ENCODE measurements at places on chromosomes 4 and X. TPM values are rescaled to one million over a fixed set of nuclear protein-coding genes. Genes with fewer than 3 reads are reported as not detected.

The RTL3 gene
- total RNA-seq: not detected

The PRKG2 gene
- total RNA-seq: not detected

The RIBC1 gene
- total RNA-seq: 0.13 TPM

The IL1RAPL2 gene
- not detected for total RNA-seq

DNA sequence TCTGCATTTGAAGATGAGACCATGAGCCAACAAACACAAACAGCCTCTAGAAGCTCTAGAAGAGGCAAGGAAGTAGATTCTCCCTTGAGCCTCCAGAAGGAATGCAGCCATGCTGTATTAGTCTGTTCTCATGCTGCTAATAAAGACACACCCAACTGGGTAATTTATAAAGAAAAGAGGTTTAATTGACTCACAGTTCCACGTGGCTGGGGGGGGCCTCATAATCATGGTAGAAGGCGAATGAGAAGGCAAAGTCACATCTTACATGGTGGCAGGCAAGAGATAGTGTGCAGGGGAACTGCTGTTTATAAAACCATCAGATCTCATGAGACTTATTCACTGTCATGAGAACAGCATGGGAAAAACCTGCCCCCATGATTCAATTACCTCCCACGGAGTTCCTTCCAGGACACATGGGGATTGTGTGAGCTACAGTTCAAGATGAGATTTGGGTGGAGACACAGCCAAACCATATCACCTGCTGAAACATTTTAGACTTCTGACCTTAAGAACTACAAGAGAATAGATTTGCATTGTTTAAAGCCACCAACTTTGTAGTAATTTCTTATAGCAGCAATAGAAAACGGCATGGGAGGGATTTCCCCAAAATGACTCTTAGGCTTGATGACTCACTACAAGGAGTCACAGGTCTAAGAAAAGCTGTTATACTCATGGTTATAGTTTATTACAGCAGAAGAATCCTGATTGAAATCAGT, 284.4 kb upstream of the SFRP2 start:
- no peak for DNase-seq

- no peak for DNase-seq
Observed at GRCh38 chr4:102091656-102092055, 253.6 kb downstream of the SLC39A8 start.

DNA sequence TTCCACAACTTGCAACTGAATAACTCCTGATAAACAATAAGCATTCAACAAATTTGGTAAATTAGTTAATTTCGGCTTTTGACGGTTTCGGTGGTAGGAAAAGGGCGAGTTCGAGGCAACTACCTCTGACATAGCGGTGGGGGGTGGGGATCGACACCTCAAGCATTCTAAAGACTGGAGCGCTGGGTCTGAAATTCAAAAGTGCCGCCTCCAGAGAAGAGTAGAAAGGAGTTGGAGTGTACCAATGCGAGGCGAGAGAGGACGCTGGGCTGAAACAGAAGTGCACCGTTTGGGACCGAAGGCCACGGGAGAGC, 725 bp downstream of the SMC1A start:
- no peak for DNase-seq

DNA sequence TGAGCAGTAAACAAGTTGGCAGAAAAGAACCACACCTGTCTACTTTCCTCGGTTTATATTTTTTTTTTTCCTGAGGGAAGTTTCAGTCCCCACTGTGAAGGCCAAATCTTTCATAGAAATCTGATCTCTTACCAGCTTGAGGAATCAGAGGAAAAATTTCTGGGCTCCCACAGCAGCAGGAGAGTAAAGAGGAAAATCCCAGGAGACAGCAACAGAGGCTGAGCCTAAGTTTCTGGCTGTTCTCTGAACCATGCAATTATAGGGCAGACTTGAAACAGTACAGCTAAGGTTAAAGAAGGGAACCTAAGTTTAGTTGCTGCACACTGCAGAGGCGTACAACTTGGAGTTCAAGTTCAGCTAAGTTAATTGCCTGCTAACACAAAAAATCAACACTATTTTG, 1090.9 kb upstream of the INTU start:
- no peak for DNase-seq

DNA sequence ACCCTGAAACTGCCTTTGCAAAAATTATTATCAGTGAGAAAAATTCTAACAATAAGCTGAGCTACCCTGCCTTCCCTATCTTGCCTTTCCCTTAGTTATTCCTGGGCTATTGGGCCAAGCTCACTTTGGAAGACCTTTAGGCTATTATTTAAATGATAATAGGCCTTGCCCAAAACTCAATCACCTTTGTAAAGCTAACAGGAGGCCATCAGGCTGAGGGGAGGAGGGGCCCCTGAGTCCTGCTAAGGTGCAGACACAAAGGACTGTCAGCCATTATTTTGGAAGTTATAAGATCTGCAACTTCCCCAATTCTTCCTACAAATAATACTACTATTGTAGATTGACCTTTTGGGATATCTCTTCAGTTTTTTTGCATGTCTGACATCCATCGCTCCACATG, 278.8 kb upstream of the DIAPH2 start:
- no peak for DNase-seq

DNA sequence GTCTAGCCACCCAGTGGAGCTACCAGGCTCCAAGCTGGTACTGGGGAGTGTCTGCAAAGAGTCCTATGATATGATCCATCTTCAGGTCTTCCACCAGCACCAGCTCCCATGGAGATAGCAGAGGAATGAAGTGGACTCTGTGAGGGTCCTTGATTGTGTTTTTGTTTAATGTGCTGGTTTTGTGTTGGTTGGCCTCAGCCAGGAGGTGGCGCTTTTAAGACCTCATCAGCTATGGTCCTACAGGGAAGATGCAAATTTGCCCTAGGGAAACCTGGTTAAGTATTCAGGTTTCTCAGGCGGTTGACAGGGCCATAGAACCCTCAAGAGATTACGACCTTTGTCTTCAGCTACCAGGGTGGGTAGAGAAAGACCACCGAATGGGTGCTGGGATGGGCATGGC, 1141.1 kb downstream of the STIM2 start:
- no peak for DNase-seq

DNA sequence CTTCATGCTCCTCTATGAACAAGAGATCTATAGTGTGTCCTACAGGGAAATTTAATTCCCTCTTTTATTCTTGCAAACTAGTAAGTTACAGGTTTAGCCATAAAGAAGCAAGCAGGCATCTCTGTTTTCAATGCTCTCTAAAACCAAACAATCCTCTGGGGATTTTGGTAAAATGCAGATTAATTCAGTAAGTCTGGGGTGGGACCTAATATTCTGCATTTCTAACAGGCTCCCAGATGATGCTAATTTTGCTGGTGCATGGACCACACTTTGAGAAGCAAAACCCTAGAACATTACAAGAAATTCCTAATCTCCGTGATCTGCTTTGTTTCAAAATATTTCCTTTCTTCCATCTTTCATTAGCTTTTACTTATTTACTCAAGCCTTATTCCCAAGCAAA, 344.9 kb downstream of the PACRGL start:
- no peak for DNase-seq

GRCh38 chrX:72110051-72110875, 21.5 kb downstream of the RTL5 start:
- no peak for DNase-seq

Measured in dermis microvascular lymphatic vessel endothelial cell (primary cell).